CD4-positive, alpha-beta T cell treated with Interferon gamma for 1 hour (primary cell): ENCODE measurements at places on chromosomes 16 and 17.

- DNase-seq, result no peak
These were observed 35.4 kb downstream of the KCNJ16 start for GRCh38 chr17:70110443-70110880.

GRCh38 chr17:78839762-78840529 lies 668 bp downstream of the USP36 start:
- peak; percentile 45 for DNase-seq

GRCh38 chr16:17590711-17591654 lies 120.2 kb upstream of the XYLT1 start:
- peak; percentile 63 for DNase-seq

DNA sequence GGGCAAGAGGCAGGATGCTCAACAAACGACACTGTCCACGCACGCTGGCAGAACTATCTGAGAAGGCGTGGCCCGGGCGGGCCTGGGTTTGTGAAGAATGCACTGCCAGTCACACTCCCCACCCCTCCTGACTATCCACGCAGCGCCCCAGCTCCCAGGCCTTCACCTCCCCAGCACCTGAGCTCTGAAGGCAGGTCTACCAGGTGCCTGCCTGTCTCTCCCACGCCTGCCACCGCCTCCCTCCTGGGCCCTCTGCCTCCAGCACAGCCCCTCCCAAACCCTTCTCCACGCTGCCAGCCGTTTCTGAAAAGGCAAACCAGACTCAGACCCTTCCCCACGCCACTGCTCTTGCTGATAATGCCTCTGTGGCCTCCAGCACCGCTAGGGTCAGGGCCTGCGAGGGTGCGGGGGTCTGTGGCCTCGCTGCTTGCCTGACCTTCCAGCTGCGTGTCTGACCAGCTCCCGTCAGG lies 11.6 kb downstream of the MYBBP1A start:
- DNase-seq, result no peak

- DNase-seq, result no peak
These were observed 11.2 kb upstream of the WFIKKN1 start for GRCh38 chr16:619476-620100.

DNA sequence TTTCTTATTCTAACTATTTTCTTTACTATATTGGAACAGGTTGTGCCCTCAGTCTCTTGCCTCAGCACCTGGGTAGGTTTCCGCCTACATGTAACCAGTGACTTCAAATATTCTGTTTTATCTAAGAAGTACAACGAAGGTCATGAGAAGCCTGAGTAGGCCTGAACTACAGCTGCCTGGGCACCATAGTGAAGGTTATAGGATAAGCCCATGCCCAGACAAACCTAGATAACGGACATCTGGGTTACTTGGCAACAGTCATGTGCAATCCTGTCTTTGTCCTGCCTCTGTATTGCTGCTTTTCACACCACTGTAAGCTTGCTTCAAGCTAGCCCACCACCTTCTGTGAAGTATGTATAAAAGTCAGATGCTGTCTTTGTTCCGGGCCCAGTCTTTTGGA lies 25.4 kb upstream of the ARL4D start:
- DNase-seq, result no peak

GRCh38 chr17:40056379-40057015 lies 2.3 kb upstream of the MED24 start:
- DNase-seq, result no peak

GRCh38 chr17:15392326-15392741 lies 50.9 kb upstream of the TEKT3 start:
- no peak for DNase-seq

DNA sequence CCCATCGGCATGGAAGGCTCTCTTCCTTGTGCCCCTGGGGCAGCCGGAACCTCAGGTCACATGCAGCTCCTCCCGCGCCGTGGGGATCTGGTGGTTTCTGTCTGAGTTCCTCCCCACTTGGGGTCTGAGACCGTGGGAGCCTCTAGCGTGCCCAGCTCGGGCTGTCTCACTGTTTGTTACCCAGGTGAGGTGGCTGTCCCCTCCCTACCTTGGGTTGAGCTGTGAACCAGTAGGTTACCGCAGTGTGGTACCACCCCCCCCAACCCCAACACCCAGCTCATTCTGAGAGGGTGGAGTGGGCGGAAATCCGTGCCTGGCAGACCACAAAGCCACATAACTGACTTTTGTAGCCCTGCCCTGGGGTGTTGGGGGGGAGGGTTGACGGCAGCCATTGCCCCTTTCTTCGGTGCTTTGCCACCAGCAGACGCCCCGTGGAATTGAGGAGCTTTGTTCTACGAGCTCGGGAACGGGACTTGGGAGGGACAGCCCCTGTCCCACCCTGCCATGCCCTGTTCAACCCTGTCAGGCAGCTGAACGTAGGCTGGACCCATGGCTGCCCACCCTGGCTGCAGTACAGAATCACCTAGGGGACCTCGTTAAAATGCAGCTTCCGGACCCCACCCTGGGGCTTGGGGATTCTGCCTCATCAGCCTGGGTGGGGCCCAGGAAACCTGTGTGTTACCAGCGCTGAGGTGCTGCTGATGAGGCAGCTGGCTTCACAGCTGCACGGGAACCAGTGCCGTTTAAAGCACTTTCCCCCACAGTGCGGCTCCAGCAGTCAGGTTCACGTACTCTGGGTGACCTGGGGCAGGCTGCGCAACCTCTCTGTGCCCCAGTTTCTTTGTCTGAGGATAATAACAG lies 18.5 kb downstream of the RAP1GAP2 start:
- DNase-seq, result peak; percentile 92

DNA sequence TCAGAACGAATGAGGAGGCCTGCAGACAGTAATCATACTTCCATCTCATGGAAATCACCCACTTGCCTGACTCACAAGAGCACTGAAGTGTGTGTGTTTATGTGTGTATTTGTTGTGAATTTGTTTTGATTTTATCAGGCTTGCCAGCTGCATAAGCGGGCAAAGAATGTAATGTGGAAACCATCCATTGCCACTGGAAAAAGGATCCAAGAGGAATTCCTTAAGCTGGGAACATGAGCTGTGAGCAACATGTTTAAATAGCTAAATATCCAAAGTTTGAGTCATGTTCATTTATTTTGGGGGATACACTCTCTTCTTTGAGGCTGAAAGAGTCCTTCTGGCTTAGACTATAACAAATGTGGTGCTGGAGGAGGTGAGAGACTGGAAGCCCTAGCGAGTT lies 198.4 kb upstream of the TBX2 start:
- no peak for DNase-seq

- DNase-seq, result no peak
These were observed 4.8 kb downstream of the EMP2 start for GRCh38 chr16:10575506-10576130.

- DNase-seq, result no peak
These were observed 3.5 kb downstream of the CTRB1 start for GRCh38 chr16:75222271-75222783.

GRCh38 chr17:19750020-19750572 lies 2.0 kb upstream of the ALDH3A1 start:
- DNase-seq, result no peak

DNA sequence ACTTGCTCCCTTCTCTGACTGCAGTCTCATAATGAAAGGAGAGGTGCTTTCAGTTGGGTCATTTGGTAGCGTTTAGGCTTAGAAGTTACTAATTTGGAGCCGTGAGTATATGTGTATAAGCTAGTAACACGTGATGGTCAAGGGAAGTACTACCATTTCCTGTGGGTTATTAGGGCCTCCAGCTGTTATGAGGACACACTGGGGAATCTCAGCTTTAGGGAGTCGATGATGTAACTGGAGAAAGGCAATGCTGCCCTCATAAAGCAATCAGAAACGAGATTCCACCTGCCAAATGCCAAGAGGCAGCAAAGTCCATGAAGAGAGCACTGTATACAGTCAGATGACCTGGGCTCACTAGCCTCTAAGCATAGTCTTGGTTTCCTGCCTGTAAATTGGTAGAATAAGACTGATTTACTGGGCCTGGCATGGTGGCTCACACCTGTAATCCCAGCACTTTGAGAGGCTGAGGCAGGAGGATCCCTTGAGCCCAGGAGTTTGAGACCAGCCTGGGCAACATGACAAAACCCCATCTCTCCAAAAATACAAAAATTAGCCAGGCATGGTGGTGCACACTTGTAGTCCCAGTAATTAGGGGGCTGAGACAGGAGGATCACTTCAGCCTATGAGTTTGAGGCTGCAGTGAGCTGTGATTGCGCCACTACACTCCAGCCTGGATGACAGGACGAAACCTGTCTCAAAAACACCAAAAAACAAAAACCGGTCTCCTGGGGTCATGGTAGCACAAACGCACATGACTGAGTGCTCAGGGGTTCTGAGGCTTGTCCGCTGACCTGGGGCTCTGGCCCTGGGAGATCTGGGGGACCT lies 53.0 kb downstream of the SF3B3 start:
- DNase-seq, result no peak

GRCh38 chr17:58079300-58080033 lies 3.8 kb upstream of the DYNLL2 start:
- no peak for DNase-seq

DNA sequence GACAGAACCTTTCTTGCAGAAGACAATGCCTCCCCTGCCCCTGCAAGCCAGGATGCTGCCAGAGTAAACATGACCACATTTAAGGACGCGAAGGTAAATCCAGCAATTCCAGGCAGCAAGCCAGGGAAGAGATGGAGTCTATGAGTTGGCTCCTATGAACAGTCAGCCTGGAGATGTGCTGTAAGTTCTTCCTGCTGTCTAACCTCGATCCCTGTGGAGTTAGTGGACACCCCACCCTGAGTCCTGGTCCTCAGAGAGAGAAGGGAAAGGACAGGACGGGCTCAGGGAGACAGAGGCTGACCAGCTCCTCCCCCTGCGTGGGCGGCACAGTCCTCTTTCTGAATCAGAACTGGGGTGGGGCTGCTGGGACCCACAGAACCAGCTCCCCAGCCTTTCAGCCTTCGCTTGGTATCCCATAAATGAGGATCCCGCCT lies 24.9 kb downstream of the CDC42EP4 start:
- no peak for DNase-seq

DNA sequence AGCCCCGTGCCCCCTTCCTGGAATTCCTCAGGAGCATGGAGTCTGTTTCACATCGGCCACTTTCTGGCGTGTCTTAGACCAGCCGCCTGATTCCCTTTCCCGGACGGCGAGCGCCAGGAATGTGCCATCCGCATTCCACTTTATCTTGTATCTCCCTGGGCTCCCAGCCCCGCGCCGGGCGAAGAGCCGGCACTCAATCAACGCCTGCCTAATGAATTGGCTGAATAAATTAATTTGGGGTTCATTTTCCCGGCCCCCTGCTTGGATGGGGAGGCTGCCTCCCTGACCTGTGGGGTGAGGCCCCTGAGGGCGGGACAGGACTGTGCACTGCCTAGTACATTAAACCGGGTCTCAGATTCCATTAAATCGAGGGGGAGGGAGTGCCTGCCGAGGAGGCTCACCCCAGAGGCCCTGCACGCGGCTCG lies 282.3 kb upstream of the TNRC6C start:
- no peak for DNase-seq

DNA sequence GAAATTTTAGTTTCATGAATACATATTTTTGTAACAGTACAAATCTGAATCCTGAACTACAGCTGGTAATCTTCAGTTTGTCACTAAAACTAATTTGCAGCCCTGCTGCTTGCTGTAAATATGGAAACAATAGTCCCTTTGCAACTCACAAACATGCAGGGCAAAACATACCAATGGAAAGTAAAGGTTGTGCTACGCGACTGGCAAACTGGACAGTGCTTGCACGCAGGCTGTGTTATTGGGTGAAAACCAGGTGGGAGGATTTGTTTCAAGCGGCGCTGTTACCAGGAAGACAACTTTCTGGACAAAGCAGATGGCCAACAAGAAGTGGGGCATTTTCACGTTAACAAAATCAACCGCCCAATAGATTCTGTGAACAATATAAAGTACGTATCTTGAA lies 93.5 kb downstream of the CDYL2 start:
- no peak for DNase-seq

DNA sequence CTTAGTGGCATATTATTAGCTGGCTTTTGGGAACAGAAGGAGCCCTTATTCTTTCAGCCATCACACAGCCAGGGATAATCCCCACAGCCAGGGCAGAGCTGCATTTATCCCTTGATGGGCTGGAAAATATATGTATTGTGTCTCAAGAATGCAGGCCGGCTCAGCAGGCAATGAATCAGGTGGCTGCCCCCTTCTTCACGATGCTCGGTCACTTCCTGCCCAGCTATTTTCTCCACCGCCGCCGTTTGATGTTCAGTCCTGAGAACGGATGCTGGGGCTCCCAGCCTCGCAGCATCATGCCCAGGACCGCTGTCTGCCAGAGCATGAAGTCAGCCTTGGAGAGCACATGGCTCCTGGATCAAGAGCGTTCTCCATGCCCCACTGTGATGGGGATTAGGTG lies 4.3 kb upstream of the MYH3 start:
- DNase-seq, result no peak

DNA sequence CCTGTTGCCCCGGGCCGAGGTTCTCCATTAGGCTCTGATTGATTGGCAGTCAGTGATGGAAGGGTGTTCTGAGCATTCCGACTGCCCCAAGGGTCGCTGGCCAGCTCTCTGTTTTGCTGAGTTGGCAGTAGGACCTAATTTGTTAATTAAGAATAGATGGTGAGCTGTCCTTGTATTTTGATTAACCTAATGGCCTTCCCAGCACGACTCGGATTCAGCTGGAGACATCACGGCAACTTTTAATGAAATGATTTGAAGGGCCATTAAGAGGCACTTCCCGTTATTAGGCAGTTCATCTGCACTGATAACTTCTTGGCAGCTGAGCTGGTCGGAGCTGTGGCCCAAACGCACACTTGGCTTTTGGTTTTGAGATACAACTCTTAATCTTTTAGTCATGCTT lies 74.2 kb downstream of the HAPSTR1 start:
- no peak for DNase-seq

GRCh38 chr17:57523926-57524632 lies 221.0 kb downstream of the CCDC182 start:
- no peak for DNase-seq

GRCh38 chr16:56912746-56913708 lies 18.9 kb upstream of the HERPUD1 start:
- no peak for DNase-seq

- DNase-seq, result no peak
These were observed 122.2 kb downstream of the CCDC182 start for GRCh38 chr17:57622683-57623433.

DNA sequence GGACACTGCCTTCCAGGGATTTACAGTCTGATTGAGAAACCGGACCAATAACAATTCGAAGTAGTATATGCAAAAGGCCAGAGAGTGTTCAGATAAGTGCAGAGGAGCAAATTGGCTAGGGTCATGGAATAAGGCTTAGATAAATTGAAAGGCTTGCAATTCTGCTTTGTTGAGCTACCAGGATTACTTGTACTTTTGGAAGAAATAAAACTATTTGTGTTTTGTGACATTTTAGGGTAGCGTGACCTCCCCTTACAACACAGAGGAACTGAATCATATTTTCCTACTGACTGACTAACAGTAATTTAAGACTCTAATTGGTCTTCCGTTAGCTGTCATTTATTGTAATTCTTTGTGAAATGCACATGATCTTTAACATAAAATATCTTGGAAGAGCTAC lies 104.7 kb downstream of the PITPNC1 start:
- DNase-seq, result no peak

GRCh38 chr16:58085584-58086251 lies 43.5 kb downstream of the CFAP20 start:
- no peak for DNase-seq

GRCh38 chr16:57503366-57503765 lies 17.1 kb upstream of the DOK4 start:
- DNase-seq, result no peak

GRCh38 chr17:6856051-6856450 lies 24.5 kb upstream of the TEKT1 start:
- DNase-seq, result no peak
